GDM1 (cell line): ENCODE measurements at places on chromosomes 6 and 20.

DNA sequence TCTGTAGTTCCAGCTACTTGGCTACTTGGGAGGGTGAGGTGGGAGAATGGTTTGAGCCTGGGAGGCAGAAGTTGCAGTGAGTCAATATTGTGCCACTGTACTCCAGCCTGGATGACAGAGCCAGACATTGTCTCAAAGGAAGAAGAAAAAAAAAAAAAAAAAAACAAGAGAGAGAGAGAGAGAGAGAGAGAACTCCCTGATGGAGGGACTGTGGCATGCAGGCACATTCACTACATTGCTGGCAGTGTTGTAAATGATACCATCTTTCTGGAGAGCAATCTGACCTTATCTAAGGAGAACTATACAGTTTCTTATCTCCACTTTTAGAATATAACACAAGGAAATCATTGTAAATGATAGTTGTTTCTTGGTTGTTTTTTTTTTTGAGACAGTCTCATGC is 85.1 kb downstream of the MDN1 start:
- DNase-seq, result no peak

GRCh38 chr6:91415031-91415605 is 828.2 kb upstream of the MAP3K7 start:
- DNase-seq, result no peak

GRCh38 chr6:25352285-25352684 is 73.1 kb downstream of the CARMIL1 start:
- DNase-seq, result no peak

DNA sequence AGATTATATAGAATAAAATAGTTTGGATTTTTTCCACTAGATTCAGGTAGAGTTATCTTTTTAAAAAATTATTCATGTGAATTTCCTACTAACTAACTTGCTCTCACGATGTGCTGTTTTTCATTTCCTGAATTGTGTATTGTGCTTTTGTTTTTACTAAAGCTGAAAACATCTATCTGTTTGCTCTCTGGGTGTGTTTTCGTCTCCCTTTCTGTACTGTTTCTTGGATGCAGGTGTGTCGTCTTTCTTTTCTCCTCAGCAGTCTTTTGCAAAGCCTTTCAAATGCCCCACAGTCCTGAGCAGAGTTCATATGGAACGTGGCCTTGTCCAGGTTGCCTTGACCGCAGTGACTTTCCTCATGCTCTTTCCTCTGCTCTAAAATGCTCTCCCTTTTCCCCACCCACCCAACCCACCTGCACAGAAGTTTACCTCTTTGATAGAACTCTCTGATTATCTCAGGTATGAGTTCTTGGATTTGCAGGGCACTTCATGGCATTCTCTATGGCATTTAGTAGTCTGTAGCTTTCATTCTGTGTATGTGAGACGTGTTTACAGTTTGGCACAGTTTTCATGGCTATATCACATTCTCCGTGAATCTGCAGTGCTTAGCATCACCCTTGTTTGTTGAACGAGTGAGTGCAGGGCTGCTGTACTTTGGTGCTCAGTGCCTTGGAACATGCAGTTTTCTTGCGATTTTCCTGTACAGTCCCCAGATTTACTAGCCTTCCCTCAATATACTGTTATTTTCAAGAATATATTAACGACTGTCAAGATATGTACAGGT is 77.1 kb downstream of the FARS2 start:
- no peak for DNase-seq

DNA sequence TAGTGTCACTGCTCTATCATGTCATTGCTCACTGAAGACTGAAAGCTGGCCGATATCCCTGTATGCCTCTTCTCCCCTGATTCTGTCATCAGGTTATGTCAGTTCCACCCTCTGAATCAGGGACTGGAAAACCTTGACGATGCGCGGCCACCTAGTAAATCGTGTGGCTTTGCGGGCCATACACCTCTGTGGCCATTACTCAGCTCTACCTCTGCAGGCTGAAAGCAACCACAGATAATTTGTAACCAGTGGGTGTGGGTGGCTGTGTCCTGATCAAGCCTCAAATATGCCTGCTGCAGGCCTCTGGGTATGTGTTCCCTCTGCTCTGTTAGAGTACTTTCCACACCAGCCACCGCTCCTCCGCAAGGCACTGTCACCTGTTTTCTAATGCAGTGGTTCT is 105.2 kb downstream of the GMPR start:
- DNase-seq, result no peak

DNA sequence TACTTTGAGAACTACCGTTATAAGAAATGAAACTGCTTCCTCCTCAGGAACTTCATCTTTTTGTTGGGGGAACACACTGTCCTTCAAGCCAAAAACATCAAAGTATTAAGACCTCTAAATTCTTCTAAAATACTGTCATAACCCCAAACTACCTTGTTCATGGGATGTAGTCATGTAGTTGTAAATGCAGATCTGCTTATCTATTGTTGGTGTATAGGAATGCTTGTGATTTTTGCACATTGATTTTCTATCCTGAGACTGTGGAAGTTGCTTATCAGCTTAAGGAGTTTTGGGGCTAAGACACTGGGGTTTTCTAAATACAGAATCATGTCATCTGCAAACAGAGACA is 282.9 kb upstream of the RUNX2 start:
- no peak for DNase-seq

DNA sequence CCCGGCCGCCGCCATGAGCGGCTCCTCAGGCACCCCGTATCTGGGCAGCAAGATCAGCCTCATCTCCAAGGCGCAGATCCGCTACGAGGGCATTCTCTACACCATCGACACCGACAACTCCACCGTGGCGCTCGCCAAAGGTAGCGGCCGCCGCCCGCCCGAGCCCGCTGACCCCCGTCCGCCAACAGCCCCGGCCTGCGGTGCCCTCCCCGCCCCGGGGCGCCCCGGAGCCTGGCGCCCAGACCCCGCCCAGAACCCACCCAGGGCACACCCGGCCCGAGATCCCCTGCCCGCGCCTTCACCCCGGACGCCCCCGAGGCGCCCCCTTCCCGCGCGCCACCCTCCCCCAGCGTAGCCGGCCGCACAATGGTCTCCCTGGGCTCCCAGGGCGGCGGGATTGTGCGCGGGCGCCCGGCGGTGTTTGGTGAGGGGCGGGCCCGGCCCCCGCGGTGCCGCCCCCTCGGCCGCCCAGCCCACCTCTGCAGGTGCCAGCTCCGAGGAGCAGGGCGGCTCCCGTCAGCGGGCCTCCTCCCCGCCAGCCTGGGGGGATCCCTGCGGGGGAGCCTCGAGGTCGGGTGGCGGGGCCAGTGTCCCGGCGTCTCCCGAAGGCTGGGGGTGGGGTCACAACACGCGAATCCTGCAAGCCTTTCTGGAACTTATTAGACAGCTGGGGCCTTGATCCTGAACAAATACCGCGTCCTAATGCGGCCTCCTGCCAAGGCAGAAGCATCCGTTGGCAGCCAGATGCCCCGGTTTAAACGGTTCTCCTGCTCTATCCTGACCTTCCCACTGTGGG is 577 bp downstream of the LSM14B start:
- DNase-seq, result no peak

DNA sequence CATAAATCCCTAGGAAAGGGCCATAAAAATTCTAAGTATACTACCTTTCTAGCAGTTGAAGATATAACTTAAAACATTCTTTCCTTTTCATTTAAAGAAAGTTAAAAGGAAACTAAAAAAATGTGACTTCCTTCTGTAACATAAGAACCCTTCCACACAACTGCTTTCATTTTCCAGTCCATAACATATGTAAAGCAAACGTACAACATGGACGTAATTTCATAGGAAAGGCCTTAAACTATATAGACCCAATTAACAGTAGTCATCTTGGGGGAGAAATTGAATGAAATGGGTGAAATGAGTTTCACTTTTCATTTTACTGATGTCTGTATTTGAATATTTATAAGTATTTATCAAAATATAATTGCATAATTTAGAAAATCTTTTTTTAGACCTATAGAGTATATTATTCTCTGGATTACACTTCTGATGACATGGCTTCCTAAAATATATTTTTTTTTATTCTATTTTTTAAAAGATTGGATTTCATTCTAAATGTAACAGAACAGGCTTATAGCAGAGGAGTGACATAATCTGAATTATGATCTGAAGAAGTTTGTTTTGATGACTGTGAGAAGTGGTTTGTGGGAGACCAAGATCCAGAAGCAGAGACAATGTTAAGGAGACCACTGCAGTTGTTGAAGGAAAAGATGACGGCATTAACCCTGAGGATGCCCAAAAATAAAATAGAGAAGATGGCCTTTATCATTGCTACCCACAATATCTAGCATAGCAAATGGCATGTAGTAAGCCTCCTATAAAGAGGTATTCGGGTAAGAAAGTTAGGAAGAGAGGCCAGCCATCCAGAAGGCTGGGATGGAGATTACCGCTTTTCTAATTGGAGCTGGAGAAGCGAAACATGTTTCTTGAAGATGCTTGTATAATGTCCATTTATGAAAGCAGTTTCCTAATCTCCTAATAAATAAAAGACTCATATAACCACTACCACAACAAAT is 260.4 kb downstream of the PTPRK start:
- DNase-seq, result no peak

GRCh38 chr6:151067684-151068596 is 171.8 kb upstream of the AKAP12 start:
- no peak for DNase-seq

GRCh38 chr6:150894935-150895552 is 29.5 kb downstream of the MTHFD1L start:
- DNase-seq, result no peak
